ENCODE measurements at places on chromosomes 4 and X.
A peak's percentile ranks its signal among the peaks of the same experiment; 100 is the strongest.

GRCh38 chr4:141692081-141692480 lies 55.7 kb downstream of the IL15 start:
- no peak for DNase-seq

GRCh38 chr4:165944900-165945299 lies 71.9 kb downstream of the TLL1 start:
- no peak for DNase-seq

GRCh38 chr4:80279751-80280150 lies 13.3 kb downstream of the FGF5 start:
- DNase-seq, result no peak

DNA sequence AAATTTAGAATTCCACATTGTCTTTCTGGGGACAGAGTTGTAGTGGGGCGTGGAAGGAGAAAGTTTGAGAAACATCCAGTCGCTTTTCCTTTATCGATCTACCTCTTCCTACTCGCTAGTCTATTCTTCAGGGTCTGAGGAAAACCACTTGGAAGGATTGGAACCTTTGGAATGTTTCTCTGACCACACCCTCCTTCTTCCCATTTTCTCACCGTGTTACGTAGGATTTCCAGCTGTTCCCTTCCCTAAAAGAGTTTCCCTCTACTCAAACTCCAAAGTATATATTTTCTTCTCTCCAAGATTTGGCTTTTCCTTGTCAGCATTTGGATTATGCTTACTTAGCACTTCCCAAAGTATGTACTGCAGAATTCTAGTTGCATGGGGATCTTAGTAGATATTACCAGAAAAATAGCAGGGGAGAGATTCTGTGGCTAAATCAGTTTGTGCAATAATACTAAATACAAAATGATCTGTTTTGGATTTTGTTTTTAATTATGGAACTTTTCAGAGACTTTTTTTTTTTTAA lies 4.9 kb downstream of the ENPEP start:
- no peak for DNase-seq

GRCh38 chrX:17535229-17535628 lies 160.2 kb downstream of the NHS start:
- DNase-seq, result peak; percentile 41

DNA sequence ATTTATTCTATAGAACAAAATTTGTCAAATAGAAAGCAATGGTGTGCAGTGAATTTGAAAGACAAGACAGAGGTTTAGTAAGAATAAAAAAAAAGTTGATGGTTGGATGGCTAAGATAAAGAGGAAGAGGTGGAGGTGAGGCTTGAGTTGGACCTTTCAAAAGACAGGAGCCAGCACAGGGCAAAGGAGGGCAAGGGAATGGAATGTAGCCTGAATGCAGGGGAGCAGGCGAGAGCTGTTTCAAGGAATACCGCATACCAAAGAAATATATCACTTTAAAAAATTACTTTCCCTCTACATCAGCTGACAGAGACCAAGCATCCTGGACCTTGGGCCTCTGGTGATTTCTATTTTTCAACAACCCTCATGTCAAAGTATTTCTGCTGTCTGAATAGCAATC lies 38.0 kb upstream of the CXXC4 start:
- DNase-seq, result no peak

Measured in stimulated activated CD4-positive, alpha-beta T cell treated with anti-CD3 and anti-CD28 coated beads, Interleukin-1b, Interleukin-23, amount 100 ng/mL, for 48 hours (primary cell).